ENCODE measurements at places on chromosomes 12 and 14. TPM values are rescaled to one million over a fixed set of nuclear protein-coding genes. Genes with fewer than 3 reads are reported as not detected.

DACT1 gene
- total RNA-seq, result 19.8 TPM

HEBP1 gene
- total RNA-seq, result 6.1 TPM

GNG2 gene
- 10.2 TPM for total RNA-seq

CREBL2 gene
- 8.2 TPM for total RNA-seq

TMEM52B gene
- 0.57 TPM for total RNA-seq

ADAM21 gene
- 0.40 TPM for total RNA-seq

ALDH2 gene
- 36.1 TPM for total RNA-seq

C12orf75 gene
- 103 TPM for total RNA-seq

ZNF891 gene
- 0.51 TPM for total RNA-seq

CEBPE gene
- not detected for total RNA-seq

PLEKHA5 gene
- total RNA-seq, result 15.3 TPM

RAD9B gene
- 0.40 TPM for total RNA-seq

Measured in Daoy (cell line).